ENCODE measurements at places on chromosomes 5 and 9. TPM values are rescaled to one million over a fixed set of nuclear protein-coding genes. Genes with fewer than 3 reads are reported as not detected.

ZMAT2 gene
- total RNA-seq, result 18.0 TPM

CDH10 gene
- not detected for total RNA-seq

GABBR2 gene
- not detected for total RNA-seq

OTP gene
- total RNA-seq, result not detected

CLTB gene
- 37.3 TPM for total RNA-seq

PCDHA10 gene
- not detected for total RNA-seq

RANBP17 gene
- total RNA-seq, result 3.0 TPM

RLN2 gene
- not detected for total RNA-seq

ZNF483 gene
- total RNA-seq, result 0.53 TPM

SLC34A3 gene
- not detected for total RNA-seq

CCDC112 gene
- 0.58 TPM for total RNA-seq

SHISAL2B gene
- total RNA-seq, result not detected

HTR4 gene
- not detected for total RNA-seq

CACNA1B gene
- not detected for total RNA-seq

NME5 gene
- total RNA-seq, result 0.20 TPM

IZUMO3 gene
- total RNA-seq, result not detected

GARIN3 gene
- total RNA-seq, result not detected

PCDHAC2 gene
- 0.86 TPM for total RNA-seq

SPATA31A3 gene
- not detected for total RNA-seq

SLC4A9 gene
- 0.10 TPM for total RNA-seq

IFNA2 gene
- not detected for total RNA-seq

SGCD gene
- total RNA-seq, result 0.28 TPM

FOXD4L3 gene
- not detected for total RNA-seq

PNPLA7 gene
- total RNA-seq, result 17.7 TPM

IRGM gene
- total RNA-seq, result not detected

TAF1L gene
- not detected for total RNA-seq
